ENCODE measurements at places on chromosomes 1 and 21. TPM values are rescaled to one million over a fixed set of nuclear protein-coding genes. Genes with fewer than 3 reads are reported as not detected.

OR2M5 gene
- total RNA-seq: not detected

DNA sequence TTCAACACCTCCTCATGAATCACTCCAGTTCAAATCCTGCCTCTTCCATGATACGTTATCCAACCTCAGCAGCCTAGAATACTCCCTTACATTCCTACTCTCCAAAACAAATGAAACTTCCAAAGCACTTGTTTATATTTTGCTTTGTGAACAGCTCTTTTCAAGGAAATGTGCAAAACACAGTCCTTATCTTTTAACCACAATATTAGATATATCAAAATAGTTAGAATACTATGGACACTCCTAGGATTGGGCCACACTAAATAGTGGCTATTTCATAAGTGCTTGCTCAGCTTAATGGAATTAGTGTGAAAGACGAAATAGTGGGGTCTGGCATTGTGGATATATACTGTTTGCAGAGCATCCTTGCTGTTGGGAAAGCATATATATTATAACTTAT is 173.5 kb downstream of the ZC3H11B start:
- DNase-seq: no peak

SLC19A1 gene
- total RNA-seq: 33.5 TPM

GRCh38 chr1:162680419-162681121 is 48.3 kb downstream of the DDR2 start:
- no peak for DNase-seq

GRCh38 chr1:230864441-230864840 is 3.9 kb downstream of the C1orf198 start:
- DNase-seq: no peak

DNA sequence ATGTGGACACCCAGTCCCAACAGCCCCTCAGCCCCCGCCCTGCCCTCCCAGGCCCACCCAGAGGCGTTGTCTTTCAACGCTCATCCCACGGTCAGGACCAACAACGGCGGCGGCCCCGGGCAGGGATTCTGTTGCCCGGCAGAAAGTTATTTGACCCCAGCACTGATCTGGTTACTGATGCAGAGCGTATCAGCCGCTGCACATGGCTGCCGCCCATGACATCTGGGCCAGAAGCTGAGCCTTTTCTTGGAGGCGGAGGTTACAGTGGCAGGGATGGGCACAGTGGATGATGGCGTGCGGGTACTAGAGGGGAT is 127.1 kb upstream of the ARHGEF16 start:
- no peak for DNase-seq

DNA sequence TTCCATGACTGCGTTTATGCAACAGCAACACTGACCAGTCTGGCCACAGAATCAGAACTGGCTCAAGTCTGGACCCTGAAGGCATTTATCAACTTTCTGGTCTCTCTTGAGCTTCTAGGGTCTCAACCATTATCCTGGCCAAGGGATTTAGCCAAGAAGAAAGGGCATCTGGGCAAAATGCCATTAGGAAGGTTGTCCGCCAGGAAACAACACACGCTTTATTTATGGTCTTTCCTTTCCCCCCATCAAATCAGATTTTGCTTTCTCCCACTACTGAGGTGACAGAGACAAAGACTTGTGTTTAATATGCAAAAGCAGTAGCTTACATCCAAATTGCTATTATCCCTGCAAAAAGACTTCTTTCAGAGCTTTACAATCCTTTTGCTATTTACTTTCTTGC is 81.6 kb upstream of the PPP2R5A start:
- no peak for DNase-seq

WARS2 gene
- 13.8 TPM for total RNA-seq

DNA sequence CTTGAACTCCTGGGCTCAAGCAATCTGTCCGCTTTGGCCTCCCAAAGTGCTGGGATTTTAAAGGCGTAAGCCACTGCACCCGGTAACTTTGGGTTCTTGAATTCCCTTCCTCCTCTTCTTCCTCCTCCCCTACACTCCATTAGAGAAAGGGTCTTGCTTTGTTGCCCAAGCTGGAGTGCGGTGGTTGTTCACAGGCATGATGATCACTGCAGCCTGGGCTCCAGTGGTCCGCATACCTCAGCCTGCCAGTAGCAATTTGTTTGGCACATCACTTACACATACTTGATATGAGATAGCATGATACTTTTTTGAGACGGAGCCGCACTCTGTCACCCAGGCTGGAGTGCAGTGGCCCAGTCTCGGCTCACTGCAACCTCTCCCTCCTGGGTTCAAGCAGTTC is 2.2 kb downstream of the DEGS1 start:
- no peak for DNase-seq

DNA sequence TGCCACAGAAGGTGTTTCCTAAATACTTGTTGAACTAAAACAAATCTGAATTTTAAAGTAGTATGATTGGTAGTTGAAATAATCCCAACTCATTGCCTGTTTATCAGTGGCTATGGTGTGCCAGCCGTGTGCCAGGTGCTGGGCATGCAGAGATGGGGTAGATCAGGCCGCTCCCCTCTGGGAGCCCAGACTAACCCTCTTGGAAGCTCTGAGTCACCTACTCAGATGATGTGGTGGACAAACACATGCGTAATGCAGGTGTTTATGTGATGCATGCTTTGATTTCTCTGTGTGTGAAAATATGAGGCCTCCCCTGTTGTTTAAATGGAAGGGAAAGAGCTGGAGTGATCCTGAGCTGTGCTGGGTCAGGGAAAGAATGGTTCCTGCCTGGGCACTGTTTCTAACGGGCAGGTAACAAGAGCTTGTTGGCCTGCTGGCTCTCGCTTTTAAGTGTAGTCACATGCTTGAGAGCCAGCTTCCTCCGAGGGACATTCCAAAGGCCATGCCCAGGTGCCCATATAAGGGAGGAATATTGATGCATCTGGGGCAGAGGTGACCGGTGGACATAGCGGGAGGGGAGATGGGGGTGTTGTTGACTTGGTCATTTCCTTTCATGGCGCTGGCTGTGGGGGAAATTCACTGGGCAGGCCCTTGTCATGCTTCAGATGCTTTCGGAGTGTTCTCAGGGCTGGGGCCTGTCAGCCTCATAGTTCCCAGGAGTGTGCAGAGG is 10.2 kb downstream of the MFN2 start:
- no peak for DNase-seq

DNA sequence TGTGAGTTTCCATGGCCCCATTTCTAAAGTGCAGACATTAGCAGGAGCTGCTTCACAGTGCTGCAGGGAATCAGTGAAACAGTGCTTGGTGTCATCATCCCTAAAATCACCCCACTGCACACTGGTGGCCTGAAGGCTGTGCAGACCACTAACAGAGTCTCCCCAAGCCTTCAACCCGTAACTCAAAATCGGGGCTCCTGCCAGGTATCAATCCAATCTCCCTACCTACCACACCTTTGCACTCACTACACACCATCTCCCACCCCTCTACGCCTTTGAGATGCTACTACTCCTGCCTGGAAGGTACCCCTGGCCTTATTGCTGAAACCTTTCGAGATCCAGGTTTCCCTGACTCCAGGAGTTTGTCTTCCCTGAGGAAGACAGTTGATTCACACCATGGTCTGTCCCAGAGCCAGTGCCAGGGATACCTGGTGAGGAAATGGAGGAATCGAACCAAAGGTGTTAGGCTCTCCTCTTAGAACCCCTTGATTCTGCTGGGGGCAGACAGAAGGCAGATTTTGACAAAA is 25.5 kb downstream of the SLC2A1 start:
- no peak for DNase-seq

PKP1 gene
- total RNA-seq: 0.95 TPM

DNA sequence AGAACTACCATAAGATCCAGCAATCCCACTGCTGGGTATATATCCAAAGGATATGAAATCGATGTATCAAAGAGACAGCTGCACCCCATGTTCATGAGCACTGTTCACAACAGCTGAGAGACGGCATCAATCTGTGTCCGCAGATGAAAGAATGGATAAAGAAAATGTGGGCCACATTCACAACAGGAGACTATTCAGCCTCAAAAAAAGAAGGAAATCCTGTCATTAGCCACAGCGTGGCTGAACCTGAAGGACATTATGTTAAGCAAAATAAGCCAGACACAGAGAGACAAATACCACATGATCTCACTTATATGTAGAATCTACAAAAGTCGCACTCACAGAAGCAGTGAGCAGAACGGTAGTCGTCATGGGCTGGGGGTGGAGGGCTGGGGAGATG is 99.2 kb upstream of the IFFO2 start:
- no peak for DNase-seq

OLFML2B gene
- total RNA-seq: 8.4 TPM

HAO2 gene
- not detected for total RNA-seq

GRCh38 chr1:199057322-199057721 is 418.5 kb downstream of the PTPRC start:
- DNase-seq: no peak

- no peak for DNase-seq
These were observed 21.2 kb upstream of the SYCP1 start for GRCh38 chr1:114833421-114833820.

GRCh38 chr1:19504796-19505692 is 19.7 kb upstream of the CAPZB start:
- DNase-seq: no peak

GRCh38 chr1:94345148-94345721 is 73.0 kb upstream of the ABCD3 start:
- DNase-seq: no peak

- DNase-seq: peak; percentile 100
These were observed 6.6 kb downstream of the GOLT1A start for GRCh38 chr1:204207136-204207616.

GRCh38 chr1:170273291-170274130 is 127.8 kb downstream of the NTMT2 start:
- DNase-seq: no peak

DNA sequence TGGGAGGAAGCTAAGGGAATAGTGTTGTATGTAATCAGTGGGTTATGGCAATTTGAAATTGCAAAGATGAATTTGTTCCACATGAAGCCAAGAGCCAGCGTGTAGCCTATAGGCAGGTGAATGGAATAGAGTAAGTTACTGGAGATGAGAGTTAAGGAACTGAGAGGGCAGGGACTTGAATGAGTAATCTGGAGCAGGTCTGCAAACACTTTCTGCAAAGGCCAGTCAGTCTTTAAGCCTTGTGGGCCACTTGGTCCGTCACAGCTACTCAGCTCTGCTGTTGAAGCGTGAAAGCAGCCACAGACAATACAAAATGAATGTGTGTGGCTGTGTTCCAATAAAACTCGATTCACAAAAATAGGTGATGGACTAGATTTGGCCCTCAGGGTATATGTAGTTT is 29.2 kb downstream of the SZT2 start:
- no peak for DNase-seq

DNA sequence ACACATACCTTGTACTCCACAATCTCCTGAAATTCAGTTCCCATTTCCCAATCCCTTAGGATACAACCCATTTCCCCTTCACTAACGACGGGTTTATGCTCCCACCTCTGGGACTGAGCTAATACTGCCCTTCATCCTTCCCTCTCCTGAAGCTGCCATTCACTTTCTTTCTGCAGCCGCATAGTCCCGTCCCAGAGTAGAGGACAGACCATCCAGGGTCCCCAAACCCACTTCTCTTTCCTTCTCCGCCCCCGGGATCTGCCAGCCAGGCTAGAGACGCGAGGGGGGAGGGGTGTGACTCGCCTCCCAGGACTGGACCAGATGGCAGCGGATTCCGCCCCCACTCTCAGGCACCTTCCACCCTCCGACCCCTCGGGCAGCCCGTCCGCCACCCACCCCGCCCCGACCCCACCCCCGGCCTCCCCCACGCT is 679 bp downstream of the ABL2 start:
- no peak for DNase-seq

RABIF gene
- total RNA-seq: 6.5 TPM

- DNase-seq: no peak
These were observed 2.3 kb downstream of the RGS16 start for GRCh38 chr1:182601913-182602312.

VWA1 gene
- total RNA-seq: 36.6 TPM

CYP2J2 gene
- total RNA-seq: 2.1 TPM

SYNC gene
- 0.17 TPM for total RNA-seq

DNA sequence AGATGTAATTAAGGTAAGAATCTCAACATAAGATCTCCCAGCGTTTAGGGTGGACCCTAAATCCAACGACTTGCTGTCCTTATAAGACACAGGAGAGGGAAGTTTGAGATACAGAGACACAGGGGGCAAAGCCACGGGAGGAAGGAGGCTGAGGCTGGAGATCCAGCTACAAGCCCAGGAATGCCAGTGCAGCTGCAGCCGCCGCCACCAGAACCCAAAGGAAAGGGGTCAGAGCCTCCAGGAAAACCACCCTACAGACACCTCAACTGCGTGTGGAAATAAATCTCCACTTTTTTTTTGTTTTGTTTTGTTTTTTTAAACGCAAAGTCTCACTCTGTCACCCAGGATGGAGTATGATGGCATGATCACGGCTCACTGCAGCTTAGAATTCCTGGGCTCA is 12.1 kb upstream of the TFF1 start:
- no peak for DNase-seq
